ENCODE measurements at places on chromosomes 16 and 17.

DNA sequence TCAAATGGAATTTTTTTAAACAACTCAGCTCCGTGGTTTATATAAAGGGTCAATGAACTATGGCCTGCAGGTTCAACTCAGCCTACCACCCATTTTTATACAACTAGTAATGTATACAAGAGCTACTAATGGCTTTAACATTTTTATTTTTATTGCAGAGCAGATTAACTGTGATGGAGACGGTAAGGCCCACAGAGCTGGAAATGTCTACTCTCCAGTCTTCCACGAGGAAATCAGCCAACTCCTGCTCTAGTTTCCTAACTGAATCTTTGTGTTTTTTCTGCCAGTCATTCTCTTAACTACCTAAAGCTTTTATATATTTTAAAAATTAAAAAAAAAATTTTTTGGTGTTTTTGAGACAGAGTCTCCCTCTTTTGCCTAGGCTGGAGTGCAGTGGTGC, 385.1 kb upstream of the MAF start:
- DNase-seq, result no peak

DNA sequence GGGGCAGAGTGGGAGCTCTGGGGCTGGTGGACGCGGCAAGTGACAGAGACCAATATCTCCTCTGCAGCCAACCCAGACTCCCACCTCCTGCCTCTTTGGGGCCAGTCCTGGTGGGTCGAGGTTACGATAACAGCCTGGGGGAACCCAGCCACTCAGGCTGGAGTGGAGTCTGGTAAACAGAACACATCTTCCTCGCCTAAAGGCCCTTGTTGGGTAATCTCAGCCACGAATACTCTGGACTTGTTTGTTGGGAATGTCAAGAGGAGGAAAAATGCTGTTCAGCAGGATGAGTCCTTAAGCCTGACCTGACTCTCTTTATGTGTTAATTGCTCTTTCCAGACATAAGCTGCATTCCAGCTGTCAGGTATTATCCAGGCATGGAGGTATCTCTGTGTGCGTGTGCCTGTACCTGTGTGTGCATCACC, 8.0 kb upstream of the SPNS2 start:
- no peak for DNase-seq

DNA sequence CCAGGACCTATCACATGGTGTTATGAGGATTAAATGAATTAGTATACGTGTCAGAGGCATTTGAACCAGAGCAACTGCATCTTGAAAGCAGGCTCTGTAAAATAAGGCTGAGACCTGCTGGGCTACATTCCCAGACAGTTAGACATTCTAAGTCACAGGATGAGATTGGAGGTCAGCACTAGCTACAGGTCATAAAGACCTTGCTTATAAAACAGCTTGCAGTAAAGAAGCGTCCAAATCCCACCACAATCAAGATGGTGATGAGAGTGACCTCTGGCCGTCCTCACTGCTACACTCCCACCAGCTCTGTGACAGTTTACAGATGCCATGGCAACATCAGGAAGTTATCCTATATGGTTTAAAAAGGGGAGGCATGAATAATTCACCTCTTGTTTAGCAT, 71.8 kb downstream of the IRF8 start:
- DNase-seq, result no peak

DNA sequence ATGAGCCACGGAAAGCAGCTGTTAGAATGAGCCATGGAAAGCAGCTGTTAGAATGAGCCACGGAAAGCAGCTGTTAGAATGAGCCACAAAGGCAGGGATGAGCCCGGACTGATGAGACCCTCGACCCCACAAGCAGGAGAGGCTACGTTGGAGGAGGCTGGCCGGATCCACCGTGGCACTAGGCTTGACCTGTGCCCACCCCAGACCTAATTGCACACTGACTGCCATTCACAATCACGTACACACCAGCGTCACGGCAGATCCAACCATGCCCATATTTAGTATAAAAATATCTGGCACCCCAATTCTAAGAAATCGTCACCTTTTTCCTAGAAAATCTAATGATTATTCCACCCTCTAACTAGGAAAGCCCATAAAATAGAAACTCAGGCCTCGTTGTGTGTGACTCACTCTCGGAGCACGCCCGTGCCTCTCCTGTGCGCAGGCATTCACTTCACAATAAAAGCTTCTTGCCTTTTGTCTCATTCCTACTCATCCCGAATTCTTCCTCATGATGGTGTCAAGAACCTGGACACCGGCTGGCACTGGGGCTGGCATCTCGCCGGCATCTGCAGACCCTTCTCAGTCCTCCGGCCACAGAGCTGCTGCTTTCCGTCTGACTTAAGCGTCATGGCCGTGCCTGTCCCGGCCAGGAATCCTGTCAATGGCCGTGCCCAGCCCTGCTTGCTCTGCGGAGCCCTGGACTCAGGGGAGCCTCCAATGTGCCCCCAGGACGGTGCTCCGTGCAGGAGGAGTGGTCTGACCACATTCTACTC, 5.5 kb upstream of the SECTM1 start:
- no peak for DNase-seq

DNA sequence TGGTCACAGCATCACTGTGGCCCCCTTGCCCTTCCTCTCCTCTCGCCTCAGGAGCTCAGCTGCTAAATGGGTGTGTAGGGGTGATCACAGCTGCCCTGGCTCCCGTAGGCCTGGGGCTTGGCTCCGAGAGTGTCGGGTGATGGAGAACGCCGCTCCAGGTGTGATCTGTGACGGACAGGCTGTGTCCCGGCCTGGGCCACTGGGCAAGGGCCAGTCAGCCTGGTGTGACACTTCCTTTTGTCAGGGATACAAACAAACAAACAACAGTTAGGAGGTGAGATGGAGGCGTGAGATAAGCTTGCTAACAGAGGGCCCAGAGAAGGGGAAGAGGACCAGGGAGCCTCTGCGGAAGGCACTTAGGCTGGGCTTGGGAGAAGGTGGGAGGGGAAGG, 2.0 kb downstream of the ADGRG1 start:
- DNase-seq, result no peak

- peak; percentile 27 for DNase-seq
Observed at GRCh38 chr16:88561485-88562359, 8.5 kb upstream of the ZC3H18 start.

DNA sequence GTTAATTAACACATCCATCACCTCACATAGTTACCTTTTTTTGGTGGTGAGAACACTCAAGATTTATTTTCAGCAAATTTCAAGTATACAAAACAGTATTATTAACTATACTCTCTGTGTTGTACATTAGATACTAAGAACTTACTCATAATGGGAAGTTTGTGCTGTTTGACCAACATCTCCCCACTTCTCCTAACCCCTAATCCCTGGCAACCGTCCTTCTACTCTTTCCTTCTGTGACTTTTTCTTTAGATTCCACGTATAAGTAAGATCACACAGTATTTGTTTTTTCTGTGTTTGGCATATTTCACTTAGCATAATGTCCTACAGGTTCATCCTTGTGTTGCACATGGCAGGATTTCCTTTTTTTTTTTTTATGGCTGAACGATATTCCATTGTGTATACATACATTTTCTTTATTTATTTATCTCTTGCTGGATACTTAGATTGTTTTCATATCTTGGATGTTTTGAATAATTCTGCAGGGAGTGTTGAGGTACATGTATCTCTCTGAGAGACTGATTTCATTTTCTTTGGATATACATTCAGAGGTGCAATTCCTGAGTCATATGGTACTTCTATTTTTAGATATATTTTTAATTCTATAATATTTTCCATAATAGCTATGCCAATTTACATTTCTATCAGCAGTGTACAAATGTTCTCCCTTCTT, 19.0 kb downstream of the PPM1D start:
- DNase-seq, result no peak

GRCh38 chr17:16512011-16512410, 20.0 kb upstream of the LRRC75A start:
- DNase-seq, result no peak

GRCh38 chr17:32475258-32475657, 11.5 kb upstream of the CDK5R1 start:
- DNase-seq, result no peak

DNA sequence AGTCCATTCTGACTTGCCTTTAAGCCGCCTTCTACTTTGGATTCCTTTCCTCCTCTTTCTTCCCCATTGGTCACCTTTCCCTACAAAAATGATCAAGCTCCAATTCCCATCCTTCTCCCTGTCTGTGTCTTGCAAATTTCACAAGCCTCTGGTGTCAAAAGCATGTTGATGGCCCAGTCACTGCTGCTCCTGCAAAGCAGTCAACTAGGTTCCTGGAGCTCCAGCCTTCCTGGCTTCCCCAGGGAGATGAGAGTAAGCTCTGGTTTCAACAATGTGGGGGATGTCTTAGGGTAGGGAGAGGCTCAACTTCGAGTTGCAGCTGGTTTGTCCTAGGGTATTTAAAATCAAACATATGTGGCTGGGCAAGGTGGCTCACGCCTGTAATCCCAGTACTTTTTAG, 36.1 kb upstream of the HELZ start:
- DNase-seq, result no peak
